ENCODE measurements at places on chromosomes 1 and 21. TPM values are rescaled to one million over a fixed set of nuclear protein-coding genes. Genes with fewer than 3 reads are reported as not detected.

Gene VPS72
- total RNA-seq = 72.5 TPM

Gene NGF
- total RNA-seq = 9.7 TPM

Gene FCGR3A
- not detected for total RNA-seq

DNA sequence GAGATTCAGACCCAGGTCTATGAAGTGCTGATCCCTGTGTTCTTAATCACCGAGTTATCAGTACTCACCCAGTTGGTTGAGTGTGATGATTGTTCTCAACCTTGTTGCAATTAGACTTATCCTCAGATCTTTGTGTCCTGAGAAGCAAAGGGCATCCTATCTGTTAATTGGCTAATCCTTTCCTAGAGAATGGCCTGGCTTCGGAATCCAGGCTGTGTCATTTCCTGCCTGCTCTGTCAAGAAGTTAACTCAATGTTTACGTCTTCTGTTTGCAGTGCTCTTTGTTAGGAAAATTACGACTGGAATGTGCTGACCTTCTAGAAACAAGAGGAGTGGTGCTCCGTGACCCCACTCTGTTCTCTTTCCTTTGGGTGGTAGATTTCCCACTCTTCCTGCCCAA is 14.7 kb downstream of the GAS5 start:
- DNase-seq = no peak

- peak; percentile 74 for DNase-seq
Measured at GRCh38 chr1:160837558-160838205, 25.0 kb downstream of the CD244 start.

DNA sequence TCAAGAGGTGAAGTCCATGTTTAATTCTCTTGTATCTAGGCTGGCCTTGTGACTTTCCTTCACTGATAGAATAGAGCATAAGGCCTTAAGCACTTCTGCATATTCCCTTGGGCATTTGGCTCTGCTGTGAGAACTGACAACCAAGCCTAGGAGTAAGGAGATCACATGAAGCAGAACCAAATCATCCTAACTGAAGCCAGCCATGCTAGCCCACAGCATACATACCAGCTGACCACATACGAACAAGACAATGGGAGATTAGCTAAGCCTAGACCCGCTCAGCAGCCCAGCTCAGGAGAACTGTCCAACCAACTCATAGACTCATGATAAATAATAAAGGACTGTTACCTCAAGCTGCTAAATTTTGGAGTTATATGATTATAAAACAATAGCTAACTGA is 114.6 kb upstream of the NEK7 start:
- no peak for DNase-seq

DNA sequence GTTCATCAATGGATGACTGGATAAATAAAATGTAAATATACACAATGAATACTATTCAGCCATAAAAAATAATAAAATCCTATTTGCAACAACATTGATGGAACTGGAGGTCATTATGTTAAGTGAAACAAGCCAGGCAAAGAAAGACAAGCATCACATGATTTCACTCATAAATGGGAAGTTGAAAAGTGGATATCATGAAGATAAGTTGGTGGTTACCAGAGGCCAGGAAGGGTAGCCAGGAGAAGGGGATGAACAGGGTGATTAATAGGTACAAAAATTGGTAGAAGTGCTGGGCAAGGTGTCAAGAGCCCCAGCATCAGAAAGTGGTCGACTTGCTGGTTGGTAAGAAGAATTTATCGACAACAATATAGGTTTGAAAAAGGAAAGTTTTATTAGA is 1.3 kb upstream of the PARK7 start:
- no peak for DNase-seq

- DNase-seq = no peak
Measured at GRCh38 chr1:175512637-175513412, 230.6 kb downstream of the TNR start.

DNA sequence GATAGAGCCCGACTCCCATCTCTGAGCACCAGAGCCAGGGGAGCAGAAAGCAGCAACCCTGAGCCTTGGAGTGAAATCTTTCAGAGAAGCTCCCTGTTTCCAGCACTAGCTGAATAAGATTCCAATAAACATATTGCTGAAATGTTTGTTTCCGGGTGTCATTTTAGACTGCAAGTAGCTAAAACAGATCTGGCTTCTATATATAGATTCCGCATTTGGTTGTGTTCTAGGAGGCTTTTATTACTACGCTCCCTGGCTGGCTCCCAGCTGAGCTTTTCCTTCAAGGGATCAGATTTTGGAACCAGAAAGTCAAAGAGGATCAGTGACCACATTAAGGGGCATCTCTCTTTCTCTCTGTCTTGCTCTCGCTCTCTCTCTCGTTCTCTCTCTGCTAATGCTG is 88.2 kb downstream of the PAPPA2 start:
- DNase-seq = no peak
